ENCODE measurements at places on chromosomes 1 and 21. TPM values are rescaled to one million over a fixed set of nuclear protein-coding genes. Genes with fewer than 3 reads are reported as not detected.

DNA sequence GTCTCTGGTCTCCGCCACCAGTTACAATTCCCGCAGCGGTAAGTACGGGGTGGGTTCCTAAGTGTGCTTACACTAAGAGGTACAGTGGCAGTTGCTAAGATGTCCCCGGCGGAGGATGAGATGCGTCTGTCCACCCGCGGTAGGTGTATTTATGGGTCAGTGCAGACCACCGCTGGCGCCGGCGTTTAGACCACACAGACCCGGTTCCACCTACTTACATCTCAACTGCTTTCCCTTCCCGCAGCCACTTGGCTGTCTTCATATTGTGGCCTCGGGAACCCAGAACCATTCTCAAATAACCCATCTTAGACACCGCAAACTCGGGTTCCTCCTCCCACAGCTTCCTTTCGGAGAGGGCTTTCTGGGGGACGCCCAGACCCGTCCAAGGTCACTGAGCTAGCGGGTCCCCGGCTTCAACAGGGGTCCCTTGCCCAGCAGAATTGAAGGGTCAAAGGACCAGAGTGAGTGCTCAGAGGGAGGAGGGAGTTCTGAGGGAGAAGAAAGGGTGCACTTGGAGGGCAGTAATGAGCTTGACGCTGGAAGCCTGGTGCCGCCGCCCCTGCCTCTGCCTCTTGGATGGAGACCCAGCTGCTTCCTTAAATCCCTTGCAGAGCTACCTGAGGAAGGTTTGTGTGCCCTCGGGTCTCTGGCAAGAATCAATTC is 8.6 kb downstream of the NR5A2 start:
- peaks cover 16% of the 10 kb centered on the region for H3K27me3 ChIP-seq
- DNase-seq: no peak

DNA sequence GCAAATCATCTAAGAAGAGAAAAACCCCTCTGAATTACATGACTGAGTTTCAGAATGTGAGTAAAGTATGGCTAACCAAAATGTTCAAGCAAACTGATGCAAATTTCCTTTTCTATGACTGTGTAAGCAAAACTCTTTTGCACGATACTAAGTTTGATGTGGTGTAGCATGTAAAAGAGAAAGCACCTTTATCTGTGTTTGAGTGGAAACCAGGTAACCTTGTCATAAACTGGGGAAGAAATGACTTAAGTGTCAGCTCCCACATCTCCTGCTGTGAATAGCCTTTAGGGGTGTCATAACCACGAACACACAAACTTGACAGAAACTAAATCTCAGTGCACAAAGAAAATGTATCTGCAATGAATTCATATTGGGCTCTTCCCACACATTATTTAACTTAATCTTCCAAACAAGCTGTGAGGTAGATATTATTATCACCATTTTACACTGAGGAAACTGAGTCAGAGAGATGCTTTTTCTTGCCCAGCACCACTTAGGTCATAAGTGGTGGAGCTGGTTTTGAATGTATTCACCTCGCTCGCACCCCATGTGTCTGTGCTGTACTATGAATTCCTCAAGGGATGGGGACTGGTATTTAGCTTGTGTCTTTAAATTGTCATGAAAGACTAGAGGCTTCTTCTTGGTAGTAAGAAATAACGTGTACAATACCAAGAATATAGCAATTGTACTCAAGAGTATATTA is 32.9 kb upstream of the IL12RB2 start:
- H3K4me3 ChIP-seq: no peak overlapping the region
- H3K36me3 ChIP-seq: no peaks in the 10 kb centered on the region
- no peak overlapping the region for H3K27ac ChIP-seq
- no peak for DNase-seq
- no peaks in the 10 kb centered on the region for H3K27me3 ChIP-seq

DNA sequence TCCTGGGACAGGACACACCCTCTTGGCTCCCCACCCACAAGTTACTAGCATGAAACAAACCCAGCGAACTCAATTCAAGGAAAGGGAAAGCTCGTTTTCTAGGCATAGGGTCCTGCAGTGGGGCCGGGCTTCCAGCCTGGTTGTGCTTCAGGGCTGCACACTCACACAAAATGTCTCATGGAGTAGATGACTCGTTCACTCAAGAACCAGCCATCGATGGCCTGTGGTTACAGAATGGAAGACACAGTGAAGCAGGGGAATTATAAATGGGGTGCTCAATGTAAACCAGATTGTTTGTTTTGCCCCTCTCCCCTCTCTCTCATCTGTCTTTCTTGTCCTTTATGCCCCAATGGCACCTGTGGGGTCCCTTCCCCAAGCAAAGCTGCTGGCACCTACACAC is 56.0 kb upstream of the COX20 start:
- peaks cover 7% of the 10 kb centered on the region for H3K36me3 ChIP-seq
- H3K27me3 ChIP-seq: peaks cover 8% of the 10 kb centered on the region
- no peak overlapping the region for H3K4me3 ChIP-seq
- no peaks in the 10 kb centered on the region for H3K4me1 ChIP-seq
- H3K27ac ChIP-seq: no peak overlapping the region
- DNase-seq: no peak

- H3K4me3 ChIP-seq: no peak overlapping the region
- H3K4me1 ChIP-seq: peaks cover 22% of the 10 kb centered on the region
Observed at GRCh38 chr1:203342192-203342940, 8.6 kb downstream of the FMOD start.

DNA sequence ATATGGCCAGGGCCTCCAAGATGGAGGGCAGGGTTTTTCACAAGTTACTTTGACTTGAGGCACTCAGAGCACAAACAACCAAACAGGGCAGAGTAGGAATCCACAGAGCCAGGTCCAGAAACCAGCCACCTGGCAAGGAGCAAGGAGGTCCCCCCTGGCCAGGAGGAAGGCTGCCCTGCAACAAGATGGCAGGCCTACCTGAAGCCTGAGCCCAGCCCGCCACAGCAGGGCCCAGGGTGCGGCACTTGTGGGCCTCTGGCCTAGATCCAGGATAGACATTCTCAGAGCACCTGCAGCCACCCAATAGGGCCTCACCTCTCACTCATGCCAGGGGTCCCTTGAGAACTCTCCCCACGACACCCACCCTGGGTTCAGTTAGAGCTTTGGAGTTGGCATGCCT is 11.5 kb downstream of the SH3BGRL3 start:
- peaks cover 25% of the 10 kb centered on the region for H3K4me1 ChIP-seq
- no peak for DNase-seq
- no peaks in the 10 kb centered on the region for H3K36me3 ChIP-seq
- no peak overlapping the region for H3K27ac ChIP-seq
- no peak overlapping the region for H3K4me3 ChIP-seq
- H3K27me3 ChIP-seq: peaks cover 6% of the 10 kb centered on the region

DNA sequence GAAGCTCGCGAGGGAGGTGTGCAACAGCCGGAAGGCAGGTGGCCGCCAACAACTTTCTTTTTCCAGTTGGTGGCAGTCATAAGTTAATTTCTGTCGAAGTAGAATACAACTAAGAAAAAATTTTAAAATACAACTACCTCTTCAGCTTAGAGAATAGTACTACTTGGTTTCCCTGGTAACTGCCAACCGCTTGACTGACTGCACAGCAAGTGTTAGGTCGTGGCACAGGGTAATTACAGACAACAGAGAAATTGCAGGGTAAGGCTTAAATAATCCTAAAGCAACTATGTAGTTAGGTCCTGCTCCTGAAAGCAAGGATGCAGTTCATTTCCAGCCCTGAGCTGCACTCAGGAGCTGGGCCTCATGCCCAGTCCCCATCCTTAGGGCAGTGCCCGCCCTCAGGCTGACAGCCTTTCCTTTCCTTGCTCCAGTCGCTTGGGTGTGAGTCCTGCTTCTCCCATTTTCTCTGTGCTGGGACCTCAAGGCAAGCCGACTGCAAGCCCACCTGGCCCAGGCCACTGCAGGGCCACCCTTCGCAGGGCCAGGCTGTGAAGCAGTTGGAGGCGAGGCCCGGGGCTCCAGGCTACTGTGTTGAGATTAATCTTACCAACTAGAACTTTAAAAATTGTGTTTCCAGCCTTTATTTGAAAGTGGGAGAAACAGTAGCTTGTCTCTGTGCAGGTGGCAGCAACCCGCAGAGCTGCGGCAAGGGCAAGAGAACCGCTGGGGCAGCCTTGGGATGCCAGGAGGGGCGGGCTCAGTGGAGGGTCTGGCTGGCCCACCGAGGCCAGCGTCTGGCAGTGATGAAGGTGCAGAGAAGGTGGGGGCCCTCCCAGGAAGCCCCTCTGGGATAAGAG is 148.3 kb downstream of the PCBP3 start:
- peaks cover 12% of the 10 kb centered on the region for H3K4me1 ChIP-seq
- no peak for DNase-seq
- peaks cover 19% of the 10 kb centered on the region for H3K36me3 ChIP-seq
- no peak overlapping the region for H3K4me3 ChIP-seq

DNA sequence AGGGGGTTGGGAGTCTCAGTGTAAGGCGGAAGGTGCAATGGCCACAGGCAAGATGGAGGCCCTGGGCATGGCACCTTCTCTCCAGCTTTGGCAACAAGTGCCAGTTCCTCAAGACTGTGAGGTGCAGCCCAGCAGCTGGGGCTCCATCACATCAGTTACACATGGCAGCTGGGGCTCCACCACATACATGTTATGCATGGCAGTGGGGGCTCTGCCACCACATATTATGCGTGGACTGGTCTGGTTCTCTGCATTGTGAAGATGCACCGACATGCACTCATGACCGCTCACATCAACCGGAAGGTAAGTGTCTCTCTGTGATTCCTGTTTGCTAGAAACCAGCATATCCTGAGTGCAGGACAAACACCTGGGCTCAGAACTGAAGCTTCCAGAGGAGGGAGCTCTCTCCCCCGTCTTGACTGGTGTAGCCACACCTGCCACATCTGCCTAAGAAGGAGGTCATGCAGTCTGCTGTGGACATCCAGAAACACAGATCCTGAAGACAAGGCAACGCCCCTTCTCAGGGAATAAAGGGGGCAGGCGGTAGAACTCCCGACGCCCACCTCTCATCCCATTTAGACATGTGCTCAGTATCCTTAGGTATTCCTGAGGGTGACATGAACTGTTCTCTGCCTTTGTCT is 104.1 kb upstream of the TMPRSS2 start:
- H3K4me3 ChIP-seq: no peak overlapping the region
- H3K27me3 ChIP-seq: peaks cover 6% of the 10 kb centered on the region
- DNase-seq: no peak

- peak overlapping the region; percentile 57 for H3K27ac ChIP-seq
- no peaks in the 10 kb centered on the region for H3K36me3 ChIP-seq
- H3K4me1 ChIP-seq: peaks cover 23% of the 10 kb centered on the region
- DNase-seq: no peak
- no peak overlapping the region for H3K4me3 ChIP-seq
Observed at GRCh38 chr1:207972337-207972736, 61.4 kb upstream of the CD34 start.

GRCh38 chr1:244833734-244834542 is 1.5 kb upstream of the COX20 start:
- no peaks in the 10 kb centered on the region for H3K36me3 ChIP-seq
- H3K27me3 ChIP-seq: peaks cover 13% of the 10 kb centered on the region
- DNase-seq: peak; percentile 58
- peak overlapping the region; percentile 100 for H3K27ac ChIP-seq

GRCh38 chr1:168136709-168137514 is at the start of gene GPR161:
Gene GPR161 (minus strand): TSS chr1:168136930. CDS start chr1:168104850, 32,080 bp downstream.
- peaks cover 11% of the 10 kb centered on the region for H3K27me3 ChIP-seq
- H3K4me3 ChIP-seq: peak within 1 kb of the TSS; percentile 97
- peak; percentile 70 for DNase-seq
- peaks cover 22% of the 10 kb centered on the region for H3K4me1 ChIP-seq
- no peaks in the 10 kb centered on the region for H3K36me3 ChIP-seq

The OR2L8 gene
- total RNA-seq: 0.61 TPM

The RHCE gene
- total RNA-seq: 1.2 TPM

Data from glutamatergic neuron (in vitro differentiated cells).